Renal cortical epithelial cell (primary cell): ENCODE measurements at places on chromosomes 11 and 22. TPM values are rescaled to one million over a fixed set of nuclear protein-coding genes. Genes with fewer than 3 reads are reported as not detected.

DNA sequence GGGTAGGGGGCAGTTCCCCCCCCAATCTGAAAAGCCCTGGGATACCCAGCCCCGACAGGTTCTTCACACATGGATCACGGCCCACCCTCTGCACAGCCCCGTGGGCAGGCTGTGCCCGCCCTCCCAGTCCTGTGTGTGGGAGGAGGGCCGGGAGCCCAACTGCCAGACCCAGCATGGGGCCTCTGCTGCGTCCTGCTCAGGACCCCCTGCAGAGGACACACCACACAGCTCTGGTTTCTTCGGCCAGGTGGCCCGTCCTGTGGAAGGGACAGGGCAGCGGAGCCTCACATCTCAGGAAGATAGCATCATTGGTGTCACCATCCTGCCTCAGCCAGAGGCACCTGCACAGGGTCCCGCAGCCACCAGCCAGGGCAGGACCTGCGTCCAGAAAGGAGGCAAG, 396.0 kb downstream of the TBC1D22A start:
- no peak for DNase-seq

DNA sequence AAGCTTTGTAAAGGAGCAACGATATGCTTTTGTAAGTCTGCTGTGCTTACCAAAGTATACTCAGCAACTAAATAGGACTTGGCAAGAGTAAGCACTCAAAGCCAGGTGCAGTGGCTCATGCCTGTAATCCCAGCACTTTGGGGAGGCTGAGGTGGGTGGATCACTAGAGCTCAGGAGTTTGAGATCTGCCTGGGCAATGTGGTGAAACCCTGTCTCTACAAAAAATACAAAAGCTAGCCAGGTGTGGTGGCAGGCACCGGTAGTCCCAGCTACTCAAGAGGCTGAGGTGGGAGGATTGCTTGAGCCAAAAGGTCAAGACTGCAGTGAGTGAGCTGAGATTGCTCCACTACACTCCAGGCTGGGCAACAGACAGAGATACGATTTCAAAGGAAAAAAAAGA, 67.5 kb downstream of the PAK1 start:
- no peak for DNase-seq

GRCh38 chr22:19984201-19984753, 32.3 kb downstream of the ARVCF start:
- DNase-seq, result peak; percentile 59

DNA sequence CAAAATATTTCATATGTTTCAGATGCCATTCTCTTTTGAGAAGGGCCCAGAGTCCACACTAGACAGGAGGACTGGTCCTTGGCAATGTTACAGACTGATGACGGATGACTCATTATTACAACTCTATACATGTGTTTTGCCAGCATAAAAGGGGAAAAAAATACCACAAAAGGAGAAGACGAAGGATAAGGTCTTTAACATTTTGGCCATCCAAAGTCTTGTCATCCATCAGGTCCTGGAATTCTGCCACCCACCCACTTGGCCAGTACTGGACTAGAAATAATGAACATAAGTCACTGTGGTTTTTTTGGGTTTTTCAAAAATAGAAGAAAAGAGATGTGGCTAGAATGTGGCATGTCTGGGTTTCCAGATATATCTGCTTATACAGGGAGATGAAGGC, 57.7 kb upstream of the BDNF start:
- DNase-seq, result no peak

GRCh38 chr11:117520201-117520600, 192.5 kb downstream of the CEP164 start:
- peak; percentile 49 for DNase-seq

The ANGPTL5 gene
- total RNA-seq, result not detected in 2 replicates

- DNase-seq, result no peak
These were observed 65.6 kb upstream of the FAR1 start for GRCh38 chr11:13602844-13603243.

DNA sequence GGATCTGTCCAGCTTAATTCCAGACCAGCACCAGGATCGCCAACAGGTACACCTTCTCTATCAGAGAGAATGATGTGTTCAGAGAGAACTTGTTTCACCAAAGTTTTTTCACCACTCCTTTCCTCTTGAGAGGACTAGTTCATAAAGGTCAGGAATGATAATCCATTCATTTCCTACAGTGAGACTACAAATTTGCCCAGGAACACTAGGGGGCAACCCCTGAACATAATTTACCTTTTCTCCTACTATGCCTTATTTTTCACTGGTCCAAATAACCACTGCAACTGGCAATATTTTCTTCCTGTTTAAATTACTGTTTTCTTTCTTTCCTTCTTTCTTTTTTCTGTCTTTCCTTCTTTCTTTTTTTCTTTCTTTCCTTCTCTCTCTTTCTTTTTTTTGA, 22.5 kb downstream of the CAVIN3 start:
- DNase-seq, result no peak

The LRRC32 gene
- 0.17 and 5.6 TPM in 2 replicates for total RNA-seq

DNA sequence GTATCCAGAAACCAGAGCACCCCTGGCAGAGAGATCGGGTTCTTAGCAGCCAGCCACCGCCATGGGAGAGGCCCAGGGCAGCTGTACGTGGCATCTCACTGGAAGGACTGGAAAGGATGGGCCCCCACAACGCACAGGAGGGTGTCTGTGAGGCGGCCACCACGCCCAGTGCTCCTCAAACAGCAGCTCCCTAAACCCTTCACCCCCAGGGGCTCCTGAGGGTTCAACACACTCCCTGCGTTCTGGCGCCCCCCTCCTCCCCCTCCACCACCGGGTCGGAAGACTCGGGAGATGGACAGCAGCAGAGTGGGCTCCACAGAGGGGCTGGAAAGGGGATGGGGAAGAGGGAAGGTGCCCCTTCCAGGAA, 1.1 kb downstream of the MAPK12 start:
- no peak for DNase-seq

The SCGB1D2 gene
- total RNA-seq, result not detected in 2 replicates

- DNase-seq, result no peak
These were observed 37.1 kb downstream of the NECTIN1 start for GRCh38 chr11:119691701-119692539.

- DNase-seq, result no peak
These were observed 54.0 kb downstream of the SLC5A1 start for GRCh38 chr22:32097018-32097417.

The SLC25A1 gene
- total RNA-seq, result 175 and 192 TPM in 2 replicates

GRCh38 chr11:72391638-72392423, 42.5 kb downstream of the CLPB start:
- DNase-seq, result no peak

The MUC2 gene
- total RNA-seq, result not detected in 2 replicates

GRCh38 chr22:39524089-39524752, 3.9 kb downstream of the ATF4 start:
- no peak for DNase-seq

The DERL3 gene
- 0.17 and 0.30 TPM in 2 replicates for total RNA-seq
